ENCODE measurements at places on chromosomes 1 and 21.

GRCh38 chr1:205569411-205570172 lies 62.2 kb downstream of the ELK4 start:
- no peak for DNase-seq

DNA sequence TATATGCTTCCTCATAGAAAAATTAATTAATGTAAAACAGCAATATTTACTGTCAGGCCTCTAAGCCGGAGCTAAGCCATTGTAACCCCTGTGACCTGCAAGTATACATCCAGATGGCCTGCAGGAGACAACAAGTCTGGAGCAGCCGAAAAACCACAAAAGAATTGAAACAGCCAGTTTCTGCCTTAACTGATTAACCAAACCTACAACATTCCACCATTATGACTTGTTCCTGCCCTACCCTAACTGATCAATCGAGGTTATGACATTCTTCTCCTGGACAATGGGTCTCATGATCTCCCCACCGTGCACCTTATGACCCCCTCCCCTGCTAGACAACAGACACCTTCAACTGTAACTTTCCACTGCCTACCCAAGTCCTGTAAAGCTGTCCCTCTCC lies 205.8 kb upstream of the DUSP10 start:
- DNase-seq: no peak

GRCh38 chr1:54701066-54701465 lies 14.6 kb upstream of the TTC4 start:
- DNase-seq: no peak

- DNase-seq: peak; percentile 77
Measured at GRCh38 chr1:4655674-4656532, 1.5 kb downstream of the AJAP1 start.

DNA sequence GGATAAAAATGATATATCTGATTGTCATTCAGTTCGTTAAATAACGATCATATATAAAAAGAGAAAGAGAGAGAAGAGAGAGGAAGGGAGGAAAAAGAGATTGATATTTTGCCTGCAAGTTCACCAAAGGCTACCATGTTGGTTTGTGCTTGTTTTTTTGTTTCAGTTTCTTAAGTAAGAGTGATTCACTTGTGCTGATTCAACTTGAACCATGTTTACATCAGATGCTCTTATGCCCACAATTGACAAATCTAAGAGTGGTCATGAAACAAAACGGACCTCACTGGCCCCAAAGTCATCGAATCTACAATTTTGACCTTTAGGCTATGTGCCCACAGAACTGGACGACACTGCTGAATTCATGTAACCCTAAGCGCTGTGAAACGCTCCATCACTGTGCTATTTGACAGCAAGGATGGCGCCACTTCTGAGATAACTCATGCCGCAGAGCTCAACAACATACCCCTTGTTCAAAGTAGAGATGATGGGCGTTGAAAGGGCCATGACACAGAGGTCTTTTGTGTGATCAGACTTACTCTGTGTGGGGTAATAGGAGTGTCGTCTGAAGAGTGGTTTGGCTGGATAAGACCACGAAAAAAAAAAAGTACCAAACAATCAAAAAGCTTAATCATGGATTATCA lies 481.4 kb downstream of the SETD4 start:
- DNase-seq: peak; percentile 51

GRCh38 chr1:226681652-226682493 lies 57.2 kb downstream of the ITPKB start:
- DNase-seq: no peak

- peak; percentile 92 for DNase-seq
Measured at GRCh38 chr1:225766967-225767633, 10.5 kb upstream of the SRP9 start.

DNA sequence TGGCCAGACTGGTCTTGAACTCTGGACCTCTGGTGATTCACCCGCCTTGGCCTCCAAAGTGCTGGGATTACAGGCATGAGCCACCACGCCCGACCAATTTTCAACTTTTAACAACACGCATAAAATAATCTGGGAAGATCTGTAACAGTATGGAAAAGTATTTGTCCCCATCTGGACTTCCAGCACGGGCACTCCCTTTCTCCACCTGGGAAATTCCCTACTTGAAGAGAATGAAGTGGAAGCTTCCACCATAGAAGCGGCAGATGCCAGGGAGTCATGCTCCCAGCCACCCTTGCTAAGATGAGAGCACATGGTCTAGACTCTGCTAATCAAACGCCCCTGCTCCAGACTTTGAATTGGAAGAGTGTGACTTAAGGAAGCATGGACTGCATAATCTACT lies 9.0 kb upstream of the GPR137B start:
- no peak for DNase-seq

DNA sequence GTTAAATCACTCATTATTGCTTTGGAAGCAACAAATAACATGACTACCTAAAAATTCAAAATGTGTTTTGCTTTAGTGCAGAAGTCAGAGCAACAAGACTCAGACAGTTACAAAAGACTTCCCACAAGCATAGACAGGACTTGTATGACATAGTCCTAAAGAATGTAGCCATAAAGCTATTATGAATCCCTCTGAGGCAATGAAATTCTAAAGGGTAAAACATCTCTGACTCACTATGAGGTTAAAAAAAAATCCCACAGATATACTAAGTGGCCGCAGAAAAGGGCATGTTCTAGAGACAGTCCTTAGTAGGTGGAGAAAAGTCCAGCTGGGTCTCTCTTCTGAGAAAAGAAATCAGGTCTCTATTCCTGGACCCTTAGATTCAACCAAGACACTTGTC lies 4.9 kb downstream of the PRKAB2 start:
- peak; percentile 96 for DNase-seq

DNA sequence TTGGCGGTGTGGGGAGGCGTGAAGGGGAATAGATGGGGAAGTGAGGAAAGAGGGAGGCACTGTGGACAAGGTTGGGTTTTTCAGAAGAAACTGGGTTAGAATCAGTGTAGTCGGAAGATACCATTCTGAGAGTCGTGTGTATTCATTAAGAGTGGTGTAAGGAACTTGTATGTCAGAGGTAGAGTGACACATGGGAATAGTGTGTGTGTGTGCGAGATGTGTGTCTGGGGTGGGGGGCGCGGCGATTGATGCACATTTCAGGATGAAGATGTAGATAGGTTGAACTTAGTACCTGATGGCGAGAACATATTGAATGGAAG lies 878 bp downstream of the SMG7 start:
- peak; percentile 6 for DNase-seq

DNA sequence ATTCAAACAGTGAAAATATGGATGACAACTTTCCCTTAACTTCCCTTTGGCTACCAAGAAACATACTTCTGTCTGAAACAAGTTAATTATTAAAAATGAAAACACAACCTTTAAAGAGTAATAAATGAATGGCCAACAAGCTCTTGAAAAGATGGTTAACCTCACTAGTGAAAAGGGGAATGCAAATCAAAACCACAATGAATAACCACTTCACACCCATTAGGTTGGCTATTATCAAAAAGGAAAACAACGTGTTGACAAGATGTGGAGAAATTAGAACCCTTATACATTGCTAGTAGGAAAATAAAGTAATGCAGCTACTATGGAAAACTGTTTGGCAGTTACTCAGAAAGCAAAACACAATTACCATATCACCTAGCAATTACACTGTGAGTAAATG lies 14.1 kb downstream of the COP1 start:
- DNase-seq: no peak

DNA sequence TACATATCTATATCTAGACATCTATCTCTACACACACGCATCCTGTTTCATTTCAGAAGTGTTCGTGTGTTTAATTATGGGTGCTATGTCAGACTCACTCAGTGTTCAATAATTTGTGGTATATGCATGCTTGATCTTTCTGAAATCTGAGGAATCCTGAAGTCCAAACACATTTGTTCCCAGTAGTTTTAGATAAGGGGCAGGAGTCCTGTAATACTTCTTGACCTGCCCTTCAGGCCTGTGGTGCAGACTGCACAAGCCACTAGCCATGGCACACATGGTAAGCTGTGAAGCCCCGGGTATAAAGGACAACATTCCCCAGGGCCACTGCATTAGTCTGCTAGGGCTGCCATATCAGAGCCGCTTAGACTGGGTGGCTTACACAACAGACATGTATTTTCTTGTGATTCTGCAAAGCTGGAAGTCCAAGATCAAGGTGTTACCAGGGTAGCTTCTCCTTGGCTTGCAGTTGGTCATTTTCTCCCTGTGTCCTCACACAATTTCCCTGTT lies 267.2 kb downstream of the RHOU start:
- no peak for DNase-seq

- DNase-seq: peak; percentile 86
Measured at GRCh38 chr1:32997381-32997891, 32.8 kb upstream of the RNF19B start.

- DNase-seq: peak; percentile 86
Measured at GRCh38 chr1:201750934-201751333, 78.0 kb upstream of the IPO9 start.

DNA sequence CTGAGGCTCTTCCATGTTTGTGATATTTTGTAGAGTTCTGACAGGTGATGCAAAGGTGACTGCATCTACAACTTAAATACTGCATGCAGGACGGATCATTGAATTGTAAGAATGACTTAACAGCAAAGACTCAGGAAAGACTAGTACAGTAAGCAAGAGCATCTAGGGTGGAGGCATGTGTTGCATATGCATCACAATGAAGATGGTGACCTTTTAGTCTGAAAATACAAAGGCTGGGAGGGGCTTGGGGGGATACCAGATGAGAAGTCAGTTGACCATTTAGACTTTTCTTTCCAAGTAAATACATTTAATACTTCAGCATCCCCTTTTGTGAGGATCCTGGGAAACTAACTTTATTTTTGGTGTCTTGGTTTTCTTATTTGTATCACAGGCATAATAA lies 145.5 kb downstream of the NUF2 start:
- no peak for DNase-seq

GRCh38 chr1:66237042-66237441 lies 296.9 kb upstream of the SGIP1 start:
- no peak for DNase-seq

DNA sequence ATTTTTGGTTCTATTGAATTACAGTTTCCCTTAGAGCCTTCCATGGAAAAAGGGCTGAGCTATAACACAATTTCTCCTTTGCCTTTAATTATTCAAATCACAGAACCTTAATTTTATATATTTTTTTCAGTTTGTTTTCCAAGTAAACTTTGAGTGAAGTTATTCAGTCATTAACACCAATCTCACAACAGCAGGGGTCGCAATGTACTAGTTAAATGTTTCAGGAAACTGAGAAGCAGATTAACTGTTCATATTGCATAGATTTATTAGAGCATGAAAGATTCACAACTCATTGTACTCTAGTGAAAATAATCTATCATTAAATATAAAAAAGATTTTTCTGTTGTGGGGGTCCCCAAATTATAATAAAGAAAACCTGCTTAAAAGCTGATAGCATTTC lies 64.1 kb downstream of the KIFAP3 start:
- DNase-seq: peak; percentile 70

GRCh38 chr21:42188663-42189062 lies 30.3 kb upstream of the ABCG1 start:
- no peak for DNase-seq

DNA sequence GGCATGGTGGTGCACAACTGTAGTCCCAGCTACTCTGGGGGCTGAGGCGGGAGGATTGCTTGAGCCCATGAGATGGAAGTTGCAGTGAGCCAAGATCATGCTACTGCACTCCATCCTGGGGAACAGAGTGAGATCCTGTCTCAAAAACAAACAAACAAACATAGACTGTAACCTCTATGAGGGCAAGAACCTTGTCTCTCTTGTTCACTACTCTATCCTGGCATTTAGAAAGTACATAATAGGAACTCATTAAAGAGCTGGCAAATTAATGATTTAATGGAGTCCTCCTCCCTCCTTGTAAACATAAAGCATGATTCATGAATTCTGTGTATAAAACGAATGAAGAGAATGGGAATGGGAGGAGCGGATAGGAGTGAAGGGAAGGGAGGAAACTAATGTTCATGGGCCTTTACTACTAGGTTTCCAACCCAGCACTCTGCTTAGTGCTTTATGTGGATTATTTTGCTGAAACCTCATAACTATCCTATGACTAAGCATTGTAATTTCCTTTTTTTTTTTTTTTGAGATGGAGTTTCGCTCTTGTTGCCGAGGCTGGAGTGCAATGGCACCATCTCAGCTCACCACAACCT lies 8.6 kb downstream of the LMOD1 start:
- DNase-seq: peak; percentile 85

- peak; percentile 94 for DNase-seq
Measured at GRCh38 chr1:248823517-248824001, 2.2 kb downstream of the SH3BP5L start.

GRCh38 chr1:10755970-10756521 lies 40.4 kb downstream of the CASZ1 start:
- DNase-seq: no peak

DNA sequence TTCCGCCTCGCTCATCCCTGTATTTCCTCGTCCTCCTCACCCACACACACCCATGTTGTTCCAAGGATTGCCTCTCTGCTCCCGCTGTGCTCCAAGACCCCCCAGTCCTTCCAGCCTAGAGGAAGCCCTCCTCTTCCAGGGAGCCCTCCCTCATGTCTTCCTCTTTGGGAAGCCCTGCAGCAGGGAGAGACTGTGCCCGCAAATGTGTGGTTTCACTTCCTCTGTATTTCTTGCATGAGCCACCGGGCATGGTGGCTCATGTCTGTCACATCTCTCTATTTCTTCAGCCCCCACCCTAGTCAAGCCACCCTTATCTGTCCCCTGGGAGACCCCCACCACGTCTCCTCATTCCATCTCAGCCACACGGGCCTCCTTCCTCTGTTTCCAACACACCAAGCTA lies 57.5 kb upstream of the PAX7 start:
- DNase-seq: no peak

GRCh38 chr1:67850151-67850551 lies 16.9 kb upstream of the GNG12 start:
- peak; percentile 57 for DNase-seq

- no peak for DNase-seq
Measured at GRCh38 chr1:26410706-26411623, at the start of gene LIN28A. LIN28A (plus strand) TSS chr1:26410817; CDS start chr1:26410892, 75 bp downstream.

DNA sequence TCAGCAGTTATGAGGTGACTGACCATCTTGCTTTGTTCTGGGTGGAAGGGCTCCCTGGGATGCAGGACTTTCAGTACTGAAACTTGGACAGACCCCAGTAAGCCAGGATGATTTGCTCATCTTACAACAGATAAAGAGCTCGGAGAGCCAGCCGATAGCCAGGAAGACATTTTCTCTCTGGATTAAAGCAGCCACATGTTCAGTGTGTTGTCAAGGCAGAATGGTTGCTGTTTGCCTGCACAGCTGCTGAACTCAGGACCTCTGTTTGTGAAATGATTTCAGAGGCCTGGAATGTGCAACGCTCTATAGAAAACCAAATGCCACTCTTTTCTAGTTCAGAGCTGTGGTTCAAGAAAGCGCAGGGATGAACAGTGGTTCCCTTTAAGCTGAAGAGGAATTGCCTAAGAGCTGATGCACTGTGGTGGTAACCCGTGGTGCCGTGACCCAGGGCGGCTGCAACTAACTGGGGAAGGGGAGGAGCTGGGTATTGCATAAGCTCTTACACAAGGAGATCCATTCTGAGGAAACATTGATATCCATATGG lies 40.7 kb downstream of the CASQ2 start:
- peak; percentile 86 for DNase-seq

Data from fibroblast of skin of right biceps (primary cell).